ENCODE measurements at places on chromosomes 16 and 17.

GRCh38 chr17:55897301-55897700 is 146.4 kb downstream of the PCTP start:
- no peak for DNase-seq

DNA sequence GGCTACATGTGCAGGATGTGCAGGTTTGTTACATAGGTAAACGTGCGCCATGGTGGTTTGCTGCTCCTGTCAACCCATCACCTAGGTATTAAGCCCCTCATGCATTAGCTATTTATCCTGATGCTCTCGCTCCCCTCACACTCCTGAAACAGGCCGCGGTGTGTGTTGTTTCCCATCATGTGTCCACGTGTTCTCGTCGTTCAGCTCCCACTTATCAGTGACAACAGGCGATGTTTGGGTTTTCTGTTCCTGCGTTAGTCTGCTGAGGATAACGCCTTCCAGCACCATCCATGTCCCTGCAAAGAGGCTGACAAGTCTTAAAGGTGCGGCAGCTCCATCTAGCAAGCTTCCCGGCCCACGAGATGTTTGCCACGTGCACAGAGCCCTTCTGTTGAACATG is 175.1 kb downstream of the FOXL1 start:
- DNase-seq = no peak

- DNase-seq = peak; percentile 31
Measured at GRCh38 chr16:69150146-69150865, 17.9 kb downstream of the UTP4 start.

- no peak for DNase-seq
Measured at GRCh38 chr17:49337884-49338283, 24.2 kb downstream of the ZNF652 start.

GRCh38 chr16:84312783-84313382 is 18.2 kb downstream of the WFDC1 start:
- no peak for DNase-seq
